Left renal pelvis (tissue), 4 donors: ENCODE measurements at places on chromosomes 7 and 10.

DNA sequence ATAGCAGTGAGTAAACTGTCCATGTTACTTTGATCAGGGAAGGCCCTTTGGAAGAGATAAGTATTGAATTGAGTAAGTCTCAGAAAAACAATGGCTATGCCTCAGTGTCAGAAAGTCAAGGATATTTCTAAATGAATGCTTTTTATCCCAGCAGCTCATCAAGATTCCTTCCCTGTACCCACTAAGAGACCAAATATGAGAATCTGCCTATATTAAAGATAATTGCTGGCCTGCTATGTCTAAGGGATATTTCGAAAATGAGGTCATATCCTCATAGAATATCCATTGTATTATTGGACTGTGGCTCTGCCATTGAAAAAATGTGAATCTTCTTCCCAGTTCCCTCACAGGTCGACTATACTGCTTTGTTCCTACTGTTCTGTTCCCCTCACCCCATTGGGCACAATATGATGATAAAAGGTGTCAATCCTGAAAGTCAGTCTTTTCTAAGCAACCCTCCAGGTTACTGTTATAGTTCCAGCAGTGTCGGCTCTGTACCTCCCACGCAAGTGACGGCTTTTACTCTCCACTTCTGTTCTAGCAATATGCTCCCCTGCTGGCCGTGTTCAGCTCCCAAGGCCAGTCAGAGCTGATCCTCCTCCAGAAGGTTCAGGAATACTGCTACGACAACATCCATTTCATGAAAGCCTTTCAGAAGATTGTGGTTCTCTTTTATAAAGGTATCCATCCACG is 51.7 kb downstream of the BZW2 start:
- no peak for DNase-seq

GRCh38 chr10:103479135-103479534 is at the start of gene CALHM3:
TSS of gene CALHM3 (minus strand) at chr10:103479240. CDS start at chr10:103479032, 208 bp downstream.
- DNase-seq = no peak

DNA sequence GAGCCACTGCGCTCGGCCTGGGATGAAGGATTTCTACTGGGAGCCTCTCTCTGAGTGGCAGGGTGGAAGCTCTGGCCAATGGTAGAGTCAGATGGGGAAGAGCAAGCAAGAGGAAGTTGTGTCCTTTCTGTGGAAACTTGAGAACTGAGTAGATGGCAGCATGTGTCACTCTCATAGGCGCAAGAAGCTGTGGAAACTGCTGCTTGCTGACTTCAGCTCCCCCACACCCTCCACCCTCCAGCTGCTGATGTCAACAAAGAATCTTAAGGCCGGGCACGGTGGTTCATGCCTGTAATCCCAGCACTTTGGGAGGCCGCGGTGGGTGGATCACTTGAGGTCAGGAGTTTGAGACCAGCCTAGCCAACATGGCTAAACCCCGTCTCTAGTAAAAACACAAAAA is 39.8 kb upstream of the SRGN start:
- DNase-seq = no peak

DNA sequence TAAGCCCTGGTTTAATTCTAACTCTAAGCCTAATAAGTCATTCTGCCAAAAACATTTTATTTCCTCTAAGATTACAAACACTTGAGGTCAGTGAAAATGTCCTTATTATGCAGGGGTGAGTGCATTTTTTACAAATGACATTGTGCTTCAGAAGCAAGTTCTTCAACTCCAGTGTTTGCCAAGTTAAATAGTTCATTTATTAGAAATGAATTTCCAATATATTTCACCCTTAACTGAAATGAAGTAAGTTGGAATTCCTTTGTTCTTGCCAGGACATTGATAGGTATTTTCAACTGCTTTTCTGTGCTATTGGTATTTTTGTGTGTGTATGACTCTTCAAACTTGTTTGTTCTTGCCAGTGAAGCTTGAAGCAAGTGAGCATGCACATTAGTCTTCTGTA is 89.5 kb upstream of the CCDC6 start:
- no peak for DNase-seq

GRCh38 chr7:156638443-156639077 is 2.0 kb upstream of the RNF32 start:
- DNase-seq = no peak

GRCh38 chr10:83603708-83604107 is 535.6 kb upstream of the GHITM start:
- DNase-seq = no peak

GRCh38 chr10:102970562-102971340 is 52.7 kb downstream of the CNNM2 start:
- DNase-seq = no peak

DNA sequence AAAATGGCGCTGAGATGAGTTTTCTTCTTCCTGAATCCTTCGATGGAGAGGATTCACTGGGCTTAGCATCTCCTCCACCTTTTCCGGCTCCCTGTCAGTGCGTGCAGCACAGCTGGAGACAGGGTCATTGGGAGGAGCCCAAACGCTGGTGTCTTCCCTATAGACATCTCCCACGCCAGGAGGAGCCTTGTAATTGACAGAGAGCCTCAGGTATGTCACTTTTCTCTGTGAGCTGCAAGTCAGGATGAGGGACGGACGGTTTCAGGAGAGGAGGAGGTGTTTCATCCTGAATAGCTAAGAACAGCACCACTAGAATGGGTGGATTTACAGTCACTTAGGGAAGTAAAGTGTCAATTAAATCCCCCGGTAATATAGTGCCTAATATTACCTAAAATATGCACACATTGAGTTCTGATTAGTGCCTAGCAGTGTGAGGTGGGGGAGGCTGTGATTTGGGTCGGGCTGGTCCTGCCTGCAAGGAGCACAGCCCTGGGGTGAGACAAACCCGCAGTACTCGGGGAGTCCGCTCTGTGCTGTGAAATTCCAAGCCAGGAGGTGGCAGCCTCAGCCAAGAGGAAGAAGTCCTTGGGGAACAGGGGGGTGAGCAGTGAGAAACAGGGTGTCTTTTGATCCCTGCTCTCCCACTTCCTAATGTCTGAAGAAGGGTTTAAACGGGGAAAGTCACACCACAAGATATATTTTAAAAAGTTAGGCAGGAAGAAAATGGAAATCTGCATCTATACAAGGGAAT is 28.2 kb downstream of the IL15RA start:
- DNase-seq = no peak

GRCh38 chr7:17948526-17949238 is 8.4 kb upstream of the SNX13 start:
- no peak for DNase-seq

- no peak for DNase-seq
Measured at GRCh38 chr7:133064082-133064820, 17.6 kb downstream of the CHCHD3 start.

DNA sequence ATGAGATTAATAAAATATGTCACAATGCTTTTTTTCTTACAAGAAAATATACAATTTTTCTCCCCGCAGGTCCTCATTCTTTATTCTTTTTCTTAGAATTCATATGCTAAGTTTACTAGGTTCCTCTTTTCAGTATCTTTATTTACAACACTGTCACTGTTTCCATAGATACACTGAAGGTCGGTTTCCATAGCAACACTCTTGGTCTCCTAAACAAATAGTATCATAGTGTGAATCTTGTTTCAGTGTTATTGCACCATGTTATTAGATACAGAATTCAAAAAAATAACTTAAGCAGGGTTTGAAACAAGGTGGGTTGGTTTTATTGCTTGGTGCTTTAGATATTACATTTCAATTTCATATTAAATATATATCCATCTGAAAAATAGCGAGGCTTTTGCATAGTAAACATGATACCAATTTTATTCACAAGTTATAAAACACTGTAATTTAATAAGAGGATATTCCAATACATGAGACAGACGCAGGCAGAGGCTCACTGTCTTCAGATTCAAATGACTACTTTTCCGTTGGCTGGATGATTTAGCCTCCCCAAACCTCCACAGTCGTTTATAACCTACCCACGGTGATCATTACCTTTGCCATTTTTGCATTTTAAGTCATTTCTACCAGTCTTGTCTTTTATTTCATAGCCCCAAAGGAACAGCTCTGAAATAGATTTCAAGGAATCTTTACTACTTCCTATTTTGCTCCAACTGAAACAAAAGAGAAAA is 88.9 kb upstream of the KLF6 start:
- no peak for DNase-seq

- DNase-seq = no peak
Measured at GRCh38 chr7:25628446-25628845, 400.2 kb upstream of the NPVF start.

DNA sequence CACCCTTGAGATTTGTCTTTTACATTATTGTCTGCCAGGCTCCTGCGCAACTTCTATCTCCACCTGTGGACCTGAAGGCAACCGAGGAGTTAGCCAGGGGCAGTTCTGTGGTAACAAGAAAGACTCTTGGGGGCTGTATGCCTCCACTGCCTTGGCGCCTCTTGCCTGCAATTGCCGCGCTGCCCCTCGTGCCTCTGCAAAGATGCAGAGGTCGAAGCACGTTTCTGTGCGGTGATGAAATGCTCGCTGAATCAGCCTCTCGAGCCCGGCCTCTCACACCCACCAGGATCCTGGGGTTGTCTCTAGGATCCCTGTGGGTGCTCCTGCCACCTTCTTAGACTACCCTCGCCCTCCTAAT is 486 bp upstream of the LHFPL3 start:
- no peak for DNase-seq

- DNase-seq = no peak
Measured at GRCh38 chr10:30047924-30048531, 11.4 kb downstream of the JCAD start.

DNA sequence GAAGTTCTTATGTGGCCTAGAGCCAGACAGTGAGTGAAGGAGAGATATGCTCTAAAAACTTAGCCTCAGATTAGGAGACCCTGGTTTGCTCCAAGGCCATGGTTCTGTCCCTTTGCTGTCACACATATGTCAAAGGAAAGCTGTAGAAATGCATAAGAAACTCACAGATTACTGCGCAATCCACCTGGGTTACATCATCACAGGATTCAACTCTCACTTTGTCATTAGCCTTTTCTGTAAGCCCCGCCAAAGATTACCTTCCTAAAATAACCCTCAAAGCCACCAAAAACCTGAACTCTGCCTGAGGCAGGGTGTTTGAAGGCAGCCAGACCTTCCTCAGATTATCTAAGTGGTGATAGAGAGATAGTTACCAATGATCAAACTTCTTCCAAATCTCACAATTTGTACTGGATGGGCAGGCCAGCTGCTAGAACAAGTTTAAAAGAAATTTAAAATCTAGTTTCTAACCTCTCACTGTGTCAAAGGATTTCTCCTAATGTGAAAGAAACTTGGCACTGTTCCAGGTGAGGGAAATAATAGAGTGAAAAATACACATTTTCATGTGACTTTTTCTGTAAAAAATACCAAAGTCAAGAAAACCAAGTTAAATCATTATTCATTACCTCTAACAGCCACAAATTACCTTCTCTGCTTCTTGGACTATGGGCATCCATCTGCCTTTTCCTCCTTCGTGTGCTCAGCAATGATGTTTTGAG is 567.2 kb downstream of the SUGCT start:
- DNase-seq = no peak

DNA sequence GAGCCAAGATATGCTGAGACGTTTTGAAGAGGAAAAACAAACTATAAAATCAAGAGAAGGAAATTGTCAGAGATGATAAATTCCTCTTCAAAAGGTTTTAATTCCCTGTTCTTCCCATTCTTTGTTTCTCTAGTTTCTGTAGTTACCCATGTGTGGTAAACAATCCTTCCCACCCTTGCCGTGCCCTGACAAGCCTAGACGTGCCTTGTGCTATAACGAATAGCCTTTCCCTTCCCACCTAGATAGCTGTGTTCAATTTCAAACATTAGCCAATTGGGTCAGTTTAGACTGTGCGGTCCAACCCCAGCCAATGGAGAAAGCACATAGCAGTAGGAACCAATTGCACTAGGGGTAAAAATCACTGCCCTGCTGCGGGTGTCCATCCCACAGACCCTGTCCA is 138.1 kb downstream of the RALA start:
- DNase-seq = no peak
